ENCODE measurements at places on chromosomes 6 and 20. TPM values are rescaled to one million over a fixed set of nuclear protein-coding genes. Genes with fewer than 3 reads are reported as not detected.

The WDR27 gene
- total RNA-seq, result 3.5 TPM

The ASIP gene
- total RNA-seq, result not detected

The C20orf141 gene
- total RNA-seq, result not detected

GRCh38 chr6:21521276-21521675, 72.3 kb upstream of the SOX4 start:
- H3K27ac ChIP-seq, result no peak overlapping the region
- no peak for DNase-seq
- no peaks in the 10 kb centered on the region for H3K27me3 ChIP-seq
- no peaks in the 10 kb centered on the region for H3K36me3 ChIP-seq

DNA sequence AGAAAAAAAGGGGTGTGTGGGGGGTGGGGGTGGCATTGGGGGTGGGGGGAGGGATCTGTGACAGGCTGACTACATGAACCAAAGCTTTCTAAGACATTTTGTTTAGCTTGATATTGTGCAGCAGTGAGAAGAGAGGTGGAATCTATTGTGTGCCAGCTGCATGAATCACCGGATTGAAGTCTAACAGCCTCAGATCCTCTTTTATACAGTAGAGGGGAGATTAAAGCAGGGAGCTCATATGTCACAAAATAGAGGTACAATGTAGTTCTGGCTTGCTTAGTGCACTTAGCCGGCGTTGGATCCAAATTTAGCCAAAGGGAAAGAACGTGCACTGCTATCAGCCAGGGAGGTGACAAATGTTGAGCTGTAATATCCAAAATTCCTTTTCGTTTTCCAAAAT, 404.2 kb upstream of the CITED2 start:
- DNase-seq, result no peak
- H3K4me1 ChIP-seq, result peaks cover 8% of the 10 kb centered on the region
- H3K27me3 ChIP-seq, result no peaks in the 10 kb centered on the region
- no peaks in the 10 kb centered on the region for H3K36me3 ChIP-seq
- no peak overlapping the region for H3K4me3 ChIP-seq

DNA sequence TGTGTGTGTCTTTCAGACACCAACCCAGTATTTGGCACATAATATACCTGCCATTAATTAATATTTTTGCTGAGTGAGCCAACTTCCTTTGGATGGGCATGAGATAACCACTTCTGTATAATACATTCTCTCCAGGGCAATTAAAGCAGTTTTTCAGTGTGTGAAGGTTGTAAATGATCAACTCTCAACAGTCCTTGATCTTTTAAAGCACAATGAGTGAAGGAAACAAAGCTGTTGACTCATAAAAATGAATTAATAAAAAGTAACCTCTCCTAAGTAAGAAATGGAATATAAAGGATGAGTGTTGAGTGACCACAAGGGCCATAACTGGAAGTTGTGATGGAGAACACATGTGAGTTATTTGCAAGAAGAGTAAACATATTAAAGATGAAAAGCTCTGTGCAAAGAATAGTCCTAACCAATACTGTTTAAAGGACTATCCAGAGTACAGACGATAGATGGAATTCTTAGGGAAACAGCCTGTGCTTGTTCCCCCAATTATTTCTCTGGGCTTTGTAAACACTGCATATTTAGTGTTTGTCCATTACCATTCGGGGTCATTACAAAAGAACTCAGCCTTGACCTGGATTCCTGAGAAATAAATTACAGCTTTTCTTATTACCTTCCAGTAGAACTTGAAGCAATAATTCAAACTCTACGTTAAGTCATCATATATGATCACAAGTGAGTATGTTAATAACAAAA, 446.2 kb downstream of the PLCB1 start:
- H3K36me3 ChIP-seq, result no peaks in the 10 kb centered on the region
- H3K27me3 ChIP-seq, result no peaks in the 10 kb centered on the region
- H3K4me3 ChIP-seq, result no peak overlapping the region
- no peaks in the 10 kb centered on the region for H3K4me1 ChIP-seq

DNA sequence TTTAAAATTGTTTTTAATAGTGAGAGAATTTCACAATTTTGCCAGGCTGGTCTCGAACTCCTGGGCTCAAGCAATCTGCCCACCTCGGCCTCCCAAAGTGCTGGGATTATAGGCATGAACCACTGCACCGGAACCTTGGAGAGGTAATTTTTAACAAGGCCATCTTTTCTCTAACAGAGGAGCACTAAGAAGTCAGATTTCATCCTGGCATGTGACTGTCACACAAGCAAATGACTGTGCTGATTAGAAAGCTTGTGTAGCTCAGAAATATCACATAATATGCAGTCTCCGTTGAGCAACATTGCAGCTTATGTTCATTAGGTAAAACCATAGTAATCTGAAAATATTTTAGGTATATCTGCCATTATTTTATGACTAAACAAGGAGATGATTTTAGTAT, 156.0 kb downstream of the CCDC170 start:
- no peaks in the 10 kb centered on the region for H3K36me3 ChIP-seq
- H3K27ac ChIP-seq, result no peak overlapping the region
- H3K4me3 ChIP-seq, result no peak overlapping the region
- no peaks in the 10 kb centered on the region for H3K4me1 ChIP-seq
- DNase-seq, result no peak

DNA sequence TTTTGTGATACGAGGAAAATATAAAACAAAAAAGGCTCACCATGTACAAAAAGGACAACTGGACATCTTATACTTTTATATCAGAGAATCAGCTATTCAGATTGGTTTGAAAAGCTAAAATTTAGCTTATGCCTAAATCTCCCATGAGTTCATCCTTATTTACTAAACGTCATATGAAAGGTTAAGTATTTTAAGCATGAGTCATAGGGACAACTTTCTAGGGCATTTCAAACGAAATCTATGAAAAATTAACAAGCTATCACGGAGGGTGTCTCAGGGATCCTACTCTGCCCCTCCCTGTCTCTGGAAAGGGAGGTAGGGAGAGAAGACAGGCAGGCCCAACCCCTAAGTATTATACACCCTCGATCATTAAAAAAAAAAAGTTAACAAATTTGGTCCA, 124.1 kb upstream of the LOC128125822 start:
- H3K27ac ChIP-seq, result no peak overlapping the region
- H3K4me3 ChIP-seq, result no peak overlapping the region
- H3K4me1 ChIP-seq, result no peaks in the 10 kb centered on the region
- no peak for DNase-seq
